ENCODE measurements at places on chromosomes 13 and 19. TPM values are rescaled to one million over a fixed set of nuclear protein-coding genes. Genes with fewer than 3 reads are reported as not detected.
A peak's percentile ranks its signal among the peaks of the same experiment; 100 is the strongest.

LILRA5 gene
- total RNA-seq, result not detected

SOX21 gene
- not detected for total RNA-seq

ZNF382 gene
- total RNA-seq, result 13.0 TPM

TNFRSF19 gene
- total RNA-seq, result not detected

PTPRH gene
- total RNA-seq, result not detected

MEDAG gene
- total RNA-seq, result not detected

SHISA7 gene
- not detected for total RNA-seq

GRCh38 chr13:71851498-71852409 is 15.2 kb downstream of the DACH1 start:
- DNase-seq, result no peak

- DNase-seq, result no peak
Measured at GRCh38 chr13:36344886-36345437, 1.2 kb downstream of the SPART start.

DNA sequence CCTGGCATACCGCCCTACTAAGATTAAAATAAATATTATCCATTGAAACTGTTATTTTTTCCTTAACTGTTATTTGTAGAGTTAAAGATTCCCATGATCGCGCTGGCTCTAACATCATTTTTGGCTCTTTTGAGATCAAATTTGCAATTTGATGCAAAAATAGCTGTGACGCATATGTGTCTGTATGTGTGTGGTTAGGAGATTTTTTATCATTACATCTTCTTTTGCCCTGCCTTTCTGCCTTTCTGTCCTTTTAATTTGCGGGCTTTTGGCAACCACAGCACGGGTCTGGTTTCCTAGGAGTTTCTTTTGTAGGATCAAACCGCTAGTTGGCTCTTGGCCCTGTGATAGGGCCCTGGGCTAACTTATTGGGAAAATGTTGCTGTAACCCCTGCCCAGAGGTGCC is 37.3 kb upstream of the ALOX5AP start:
- no peak for DNase-seq

DNA sequence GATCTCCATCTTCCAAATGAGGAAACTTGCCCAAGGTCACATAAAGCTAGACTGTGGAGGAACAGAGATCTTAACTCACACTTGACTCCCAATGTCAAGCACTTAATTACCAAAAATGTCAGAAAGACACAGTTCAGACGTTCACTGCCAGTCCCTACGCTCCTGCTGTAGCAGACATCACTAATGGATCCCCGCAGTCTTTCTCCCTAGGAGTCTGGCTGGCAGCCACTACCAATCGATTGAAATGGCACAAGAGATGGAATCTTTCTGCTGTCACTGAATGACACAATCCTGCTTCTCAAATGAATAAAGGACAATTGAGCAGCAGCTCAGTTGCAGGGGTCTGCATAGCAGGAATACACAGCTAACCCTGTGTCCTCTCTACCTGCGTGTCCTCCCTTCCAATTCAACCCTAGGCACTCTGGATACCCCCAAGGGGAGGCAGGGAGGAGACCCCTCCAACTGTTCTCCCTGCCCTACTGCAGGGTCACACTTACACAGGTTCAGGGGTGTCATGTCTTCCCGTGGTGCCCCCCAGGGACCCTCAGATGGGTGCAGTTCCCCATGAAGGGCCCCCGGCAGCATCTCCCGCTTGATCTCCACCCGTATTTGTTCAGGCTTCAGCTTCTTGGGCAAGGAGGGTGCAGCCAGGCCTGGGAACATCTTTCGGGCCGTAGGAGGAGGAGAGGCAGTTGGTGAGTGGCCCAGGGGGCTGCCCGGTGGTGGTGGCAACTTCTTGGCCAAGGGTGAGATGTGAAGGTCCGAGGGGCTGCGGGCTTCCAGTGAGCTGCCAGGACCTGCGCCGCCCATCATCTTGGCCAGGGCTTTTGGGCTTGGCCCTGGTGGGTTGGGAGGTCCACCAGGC is 7.9 kb upstream of the AKAP8L start:
- no peak for DNase-seq

DNA sequence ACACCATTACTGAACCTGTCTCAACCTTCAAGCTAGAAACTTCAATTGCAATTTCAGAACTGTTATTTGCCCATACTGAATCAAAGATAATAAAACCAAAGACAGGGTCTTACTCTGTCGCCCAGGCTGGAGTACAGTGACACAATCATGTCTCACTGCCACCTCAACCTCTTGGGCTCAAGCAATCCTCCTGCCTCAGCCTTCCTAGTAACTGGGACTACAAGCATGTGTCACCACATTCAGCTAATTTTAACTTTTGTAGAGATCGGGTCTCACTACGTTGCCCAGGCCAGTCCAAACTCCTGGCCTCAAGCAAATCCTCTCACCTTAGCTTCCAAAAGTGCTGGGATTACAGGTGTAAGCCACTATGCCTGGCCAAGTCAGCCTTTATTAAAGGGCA is 143.4 kb downstream of the DIAPH3 start:
- no peak for DNase-seq

- DNase-seq, result no peak
Measured at GRCh38 chr19:30403203-30403985, 31.2 kb downstream of the ZNF536 start.

DNA sequence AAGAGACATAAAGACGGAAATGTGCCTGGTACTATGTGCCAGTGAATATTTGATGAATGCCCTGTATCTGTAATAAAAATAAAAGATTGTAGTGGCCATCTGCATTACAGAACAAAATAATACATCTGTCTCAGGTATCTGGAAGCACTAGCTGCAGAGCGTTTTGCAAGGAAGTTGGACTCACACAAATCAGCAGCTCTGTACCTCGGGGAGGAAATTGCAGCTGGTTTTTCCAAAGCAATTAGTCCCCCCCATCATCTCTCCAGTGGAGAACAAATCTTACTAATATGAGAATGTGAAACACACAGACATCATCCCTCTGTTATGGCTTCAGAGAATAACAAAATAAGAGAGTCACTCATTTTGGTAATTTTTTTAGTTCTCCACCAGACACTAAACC is 245.3 kb downstream of the ITGBL1 start:
- DNase-seq, result no peak

DNA sequence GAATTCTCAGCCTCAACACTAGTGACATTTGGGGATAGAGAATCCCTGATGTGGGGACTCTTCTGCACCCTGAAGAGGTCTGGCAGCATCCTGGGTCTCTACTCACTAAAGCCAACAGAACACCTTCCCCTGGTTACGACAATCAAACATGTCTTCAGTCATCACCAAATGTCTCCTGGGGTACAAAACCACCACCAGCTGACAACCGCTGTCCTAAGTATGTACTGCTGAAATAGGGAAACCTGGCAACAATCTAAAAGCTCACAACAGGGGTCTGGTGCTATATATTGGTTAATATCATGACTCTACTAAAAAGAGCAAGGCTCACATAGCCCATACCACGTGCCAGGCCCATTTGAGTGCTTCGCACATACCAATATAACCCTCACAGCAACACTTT is 13.4 kb downstream of the AKT2 start:
- no peak for DNase-seq

GRCh38 chr13:26007261-26008125 is 44.3 kb downstream of the SHISA2 start:
- no peak for DNase-seq

DNA sequence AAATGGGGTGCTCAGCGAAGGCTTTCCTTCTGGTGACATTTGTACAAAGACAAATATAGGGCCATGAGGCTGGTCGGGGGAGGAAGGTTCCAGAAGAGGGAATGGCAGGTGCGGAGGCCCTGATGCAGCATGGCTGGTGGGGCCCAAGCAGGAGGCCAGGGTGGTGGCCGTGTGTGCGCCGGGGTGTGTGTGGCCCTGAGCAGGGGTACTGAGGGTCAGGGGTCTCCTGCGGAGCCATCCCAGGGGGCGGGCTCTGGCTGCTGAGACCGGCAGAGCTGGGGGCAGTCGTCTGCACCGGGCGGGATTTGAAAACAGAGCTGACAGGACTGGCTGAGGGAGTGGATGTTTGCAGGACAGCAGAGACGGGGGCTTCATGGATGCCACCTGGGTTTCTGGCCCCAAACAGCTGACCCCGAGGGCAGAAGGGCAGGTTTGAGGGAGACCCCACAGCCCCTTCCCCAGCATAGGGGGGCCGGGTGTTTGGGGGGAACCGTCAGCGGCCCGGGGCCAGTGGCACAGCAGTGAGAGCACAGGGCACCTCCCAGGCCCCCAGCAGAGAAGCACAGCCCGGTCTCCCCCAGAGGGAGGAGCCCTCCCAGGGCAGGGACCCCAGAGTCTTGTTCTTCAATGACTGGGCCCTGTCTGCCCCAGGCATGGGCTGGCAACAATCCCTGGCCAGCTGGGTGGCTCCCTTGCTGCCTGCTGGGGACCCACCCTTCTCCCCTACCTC is 11.4 kb downstream of the PIAS4 start:
- DNase-seq, result no peak

GRCh38 chr13:21671620-21672286 is 880 bp downstream of the FGF9 start:
- no peak for DNase-seq

- DNase-seq, result no peak
Measured at GRCh38 chr13:76223999-76224398, 587.9 kb downstream of the LMO7 start.

GRCh38 chr13:78430166-78430791 is 173.1 kb downstream of the POU4F1 start:
- no peak for DNase-seq

DNA sequence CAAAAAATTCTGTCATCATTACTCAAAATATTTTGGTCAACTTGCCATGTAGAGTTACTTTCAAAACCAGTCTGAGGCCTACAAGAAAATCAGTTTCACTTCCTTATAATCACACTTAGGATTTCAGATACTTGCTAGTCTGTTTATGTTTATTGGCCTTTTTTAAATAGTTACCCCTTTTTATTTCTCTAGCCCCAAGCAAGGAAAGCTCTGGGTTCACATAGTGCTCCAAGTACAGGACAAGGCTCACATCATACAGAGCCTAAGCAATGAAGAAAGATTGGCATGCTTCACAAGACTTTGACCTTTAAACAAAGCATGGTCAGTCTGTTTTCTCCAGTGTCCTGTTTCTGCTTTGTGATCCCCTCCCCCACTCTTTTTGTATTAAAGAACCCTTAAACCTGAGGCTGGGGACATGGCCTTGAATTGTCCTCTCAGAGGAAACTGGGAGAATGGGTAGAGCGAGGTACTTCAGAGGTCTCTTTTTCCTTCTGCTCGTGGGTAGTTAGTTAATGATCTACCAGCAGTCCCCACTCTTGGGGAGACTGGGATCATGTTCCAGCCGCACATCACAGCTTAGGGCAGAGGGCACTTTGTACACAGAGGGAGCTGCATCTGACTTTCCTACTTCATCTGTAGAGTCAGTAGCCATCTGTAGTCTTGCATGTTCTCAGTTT is 30.7 kb downstream of the CEACAM1 start:
- no peak for DNase-seq

DNA sequence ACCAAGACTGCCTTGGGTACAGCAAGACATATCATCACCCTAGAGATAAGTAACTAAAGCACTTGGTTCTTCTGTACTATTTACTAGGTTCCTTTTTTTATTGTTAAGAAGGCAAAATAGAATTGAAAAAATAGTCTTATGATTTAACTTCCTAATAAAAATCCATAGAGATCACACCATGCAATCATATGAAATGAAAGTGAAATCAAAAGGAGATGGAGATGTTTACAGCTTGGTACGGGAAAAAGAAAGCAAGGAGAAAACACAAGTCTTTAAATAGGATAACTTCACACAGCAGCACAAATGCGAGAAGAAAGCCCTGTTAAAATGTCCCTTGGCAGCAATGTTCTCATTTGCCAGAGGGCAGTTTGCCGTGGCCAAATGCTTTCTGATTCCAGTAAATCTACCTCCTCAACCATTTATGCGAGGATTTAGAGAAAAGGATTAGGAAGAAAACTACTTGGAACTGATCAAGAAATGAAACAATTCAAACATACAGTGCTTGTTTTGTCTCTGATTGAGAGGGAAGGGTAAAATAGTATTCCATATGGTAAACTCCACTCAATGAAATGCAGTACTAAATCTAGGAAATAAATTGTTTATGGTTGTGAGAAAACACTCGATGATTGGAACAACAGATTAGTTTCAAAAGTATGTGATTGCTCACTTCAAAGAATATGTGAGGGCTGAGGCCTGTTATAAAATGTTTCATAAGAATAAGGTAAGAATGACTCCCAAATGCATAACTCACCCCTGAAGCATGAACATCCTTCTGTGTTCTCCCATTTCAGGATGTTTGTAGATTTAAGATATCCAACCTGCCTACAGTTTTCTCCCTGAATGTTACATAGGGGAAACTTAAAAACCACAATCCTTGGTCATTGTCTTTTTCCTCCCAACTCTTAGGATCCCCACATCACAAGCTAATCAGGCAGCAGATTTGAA is 487.8 kb downstream of the DACH1 start:
- DNase-seq, result no peak

- DNase-seq, result no peak
Measured at GRCh38 chr19:38389101-38389925, 816 bp downstream of the SPRED3 start.

GRCh38 chr13:102039264-102039663 is 362.6 kb downstream of the FGF14 start:
- DNase-seq, result no peak

DNA sequence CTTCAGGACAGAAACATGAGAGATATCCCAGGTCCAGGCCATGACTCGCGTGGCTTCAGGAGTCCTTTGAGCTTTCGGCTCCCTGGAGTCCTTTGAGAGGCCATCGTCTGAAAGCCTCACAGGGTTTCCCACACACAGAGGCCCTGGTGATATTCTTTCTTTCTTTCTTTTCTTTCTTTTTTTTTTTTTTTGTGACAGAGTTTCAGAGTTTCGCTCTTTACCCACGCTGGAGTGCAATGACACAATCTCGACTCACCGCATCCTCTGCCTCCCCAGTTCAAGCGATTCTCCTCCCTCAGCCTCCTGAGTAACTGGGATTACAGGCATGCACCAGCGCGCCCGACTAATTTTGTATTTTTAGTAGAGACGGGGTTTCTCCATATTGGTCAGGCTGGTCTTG is 5.5 kb downstream of the SIN3B start:
- DNase-seq, result no peak

- DNase-seq, result peak; percentile 60
Measured at GRCh38 chr19:50909240-50910070, 1.7 kb downstream of the KLK4 start.

DNA sequence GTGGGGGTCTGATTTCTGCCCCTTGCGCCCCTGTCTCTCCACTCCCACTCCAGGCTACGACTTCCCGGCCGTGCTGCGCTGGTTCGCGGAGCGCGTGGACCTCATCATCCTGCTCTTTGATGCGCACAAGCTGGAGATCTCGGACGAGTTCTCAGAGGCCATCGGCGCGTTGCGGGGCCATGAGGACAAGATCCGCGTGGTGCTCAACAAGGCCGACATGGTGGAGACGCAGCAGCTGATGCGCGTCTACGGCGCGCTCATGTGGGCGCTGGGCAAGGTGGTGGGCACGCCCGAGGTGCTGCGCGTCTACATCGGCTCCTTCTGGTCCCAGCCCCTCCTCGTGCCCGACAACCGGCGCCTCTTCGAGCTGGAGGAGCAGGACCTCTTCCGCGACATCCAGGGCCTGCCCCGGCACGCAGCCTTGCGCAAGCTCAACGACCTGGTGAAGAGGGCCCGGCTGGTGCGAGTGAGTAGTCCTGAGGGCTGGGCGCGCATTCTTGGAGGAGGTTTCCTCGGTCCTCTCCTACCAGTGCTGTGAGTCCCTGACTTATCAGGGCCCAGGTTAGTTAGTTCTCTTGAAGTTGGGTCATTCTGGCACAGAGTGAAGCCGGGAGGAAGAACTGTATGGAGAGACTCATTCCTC is 12.7 kb downstream of the EHD2 start:
- DNase-seq, result no peak

- DNase-seq, result no peak
Measured at GRCh38 chr19:14758816-14759215, 19.5 kb downstream of the ADGRE2 start.
